ENCODE measurements at places on chromosomes 12 and 14. TPM values are rescaled to one million over a fixed set of nuclear protein-coding genes. Genes with fewer than 3 reads are reported as not detected.

KRT77 gene
- not detected for total RNA-seq

RPS6KA5 gene
- 11.9 TPM for total RNA-seq

KLRF1 gene
- total RNA-seq, result not detected

- H3K4me1 ChIP-seq, result peaks cover 2% of the 10 kb centered on the region
- H3K36me3 ChIP-seq, result no peaks in the 10 kb centered on the region
- no peak overlapping the region for H3K4me3 ChIP-seq
- H3K27me3 ChIP-seq, result no peaks in the 10 kb centered on the region
- no peak overlapping the region for H3K27ac ChIP-seq
- no peak for DNase-seq
Measured at GRCh38 chr12:42260518-42260917, 22.5 kb upstream of the YAF2 start.

GRCh38 chr14:89637581-89637980 is 220.5 kb upstream of the FOXN3 start:
- H3K4me1 ChIP-seq, result peaks cover 51% of the 10 kb centered on the region
- H3K4me3 ChIP-seq, result no peak overlapping the region
- no peak overlapping the region for H3K27ac ChIP-seq
- no peak for DNase-seq
- H3K27me3 ChIP-seq, result no peaks in the 10 kb centered on the region
- H3K36me3 ChIP-seq, result peaks cover 16% of the 10 kb centered on the region

GRCh38 chr12:19227190-19227879 is 97.8 kb downstream of the PLEKHA5 start:
- H3K4me3 ChIP-seq, result no peak overlapping the region
- DNase-seq, result no peak
- no peaks in the 10 kb centered on the region for H3K36me3 ChIP-seq
- H3K4me1 ChIP-seq, result no peaks in the 10 kb centered on the region
- no peak overlapping the region for H3K27ac ChIP-seq
- H3K27me3 ChIP-seq, result no peaks in the 10 kb centered on the region

DNA sequence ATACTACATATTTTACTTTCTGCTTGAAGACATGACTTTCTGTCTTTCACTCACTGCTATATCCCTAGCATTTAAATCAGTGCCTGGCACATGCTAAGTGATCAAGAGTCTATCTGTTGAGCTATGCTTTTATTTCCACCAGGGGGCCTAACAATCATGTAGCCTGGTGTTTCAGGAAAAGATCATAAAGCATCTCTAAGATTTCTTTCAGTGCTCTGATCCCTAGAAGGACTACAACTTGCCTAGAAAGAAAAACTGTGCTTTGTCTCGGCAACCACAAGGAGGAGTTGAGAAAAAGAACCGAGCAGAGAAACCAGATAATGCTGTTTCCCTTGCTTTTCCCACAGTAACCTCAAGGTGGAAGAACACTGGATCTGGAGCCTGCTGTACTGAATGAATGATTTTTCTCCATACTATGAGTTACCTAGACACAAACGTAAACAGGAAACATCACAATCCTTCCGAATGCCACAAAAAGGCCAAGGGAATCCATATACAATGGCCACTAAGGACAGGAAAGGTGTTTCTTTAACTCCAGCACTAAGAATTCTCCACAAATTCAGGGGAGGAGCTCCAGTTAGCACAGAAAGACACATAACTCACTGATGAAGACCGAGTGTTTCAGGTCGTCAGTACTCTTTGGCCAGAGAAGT is 1.2 kb downstream of the CRY1 start:
- DNase-seq, result peak; percentile 28
- peaks cover 8% of the 10 kb centered on the region for H3K36me3 ChIP-seq
- no peak overlapping the region for H3K27ac ChIP-seq
- peaks cover 3% of the 10 kb centered on the region for H3K27me3 ChIP-seq

DNA sequence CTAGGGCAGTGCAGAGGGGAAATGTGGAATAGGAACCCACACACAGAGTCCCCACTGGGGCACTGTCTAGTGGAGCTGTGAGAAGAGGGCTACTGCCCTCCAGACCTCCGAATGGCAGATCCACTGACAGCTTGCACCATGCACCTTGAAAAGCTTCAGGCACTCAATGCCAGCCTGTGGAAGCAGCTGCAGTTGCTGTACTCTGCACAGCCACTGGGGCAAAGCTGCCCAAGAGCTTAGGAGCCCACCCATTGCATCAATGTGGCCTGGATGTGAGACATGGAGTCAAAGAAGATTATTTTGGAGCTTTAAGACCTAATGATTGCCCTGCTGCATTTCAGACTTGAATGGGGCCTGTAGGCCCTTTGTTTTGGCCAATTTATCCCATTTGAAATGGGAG is 21.7 kb upstream of the CCDC88C start:
- no peak overlapping the region for H3K4me3 ChIP-seq
- H3K27me3 ChIP-seq, result no peaks in the 10 kb centered on the region
- no peak for DNase-seq
- H3K36me3 ChIP-seq, result no peaks in the 10 kb centered on the region

DNA sequence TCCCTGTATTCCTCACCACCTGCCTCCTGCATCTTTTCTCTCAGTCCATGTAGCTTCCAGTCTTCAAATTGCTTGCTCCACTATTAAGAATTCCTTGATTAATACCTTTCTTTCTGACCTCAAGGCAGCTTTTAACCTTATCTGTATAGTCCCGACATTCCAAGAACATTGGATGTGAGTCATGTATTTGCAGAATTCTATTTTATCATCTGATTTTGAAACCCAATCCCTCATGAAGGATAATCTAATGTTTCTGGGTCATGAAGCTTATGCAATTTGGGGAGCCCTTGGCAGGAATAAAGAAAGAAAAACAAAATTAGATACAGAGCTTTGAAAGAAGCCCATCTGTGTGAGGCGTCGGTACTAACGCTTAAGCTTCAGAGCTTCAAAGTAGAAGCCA is 63.4 kb upstream of the CCND2 start:
- DNase-seq, result no peak
- H3K4me1 ChIP-seq, result peaks cover 9% of the 10 kb centered on the region
- no peak overlapping the region for H3K27ac ChIP-seq
- no peak overlapping the region for H3K4me3 ChIP-seq

DNA sequence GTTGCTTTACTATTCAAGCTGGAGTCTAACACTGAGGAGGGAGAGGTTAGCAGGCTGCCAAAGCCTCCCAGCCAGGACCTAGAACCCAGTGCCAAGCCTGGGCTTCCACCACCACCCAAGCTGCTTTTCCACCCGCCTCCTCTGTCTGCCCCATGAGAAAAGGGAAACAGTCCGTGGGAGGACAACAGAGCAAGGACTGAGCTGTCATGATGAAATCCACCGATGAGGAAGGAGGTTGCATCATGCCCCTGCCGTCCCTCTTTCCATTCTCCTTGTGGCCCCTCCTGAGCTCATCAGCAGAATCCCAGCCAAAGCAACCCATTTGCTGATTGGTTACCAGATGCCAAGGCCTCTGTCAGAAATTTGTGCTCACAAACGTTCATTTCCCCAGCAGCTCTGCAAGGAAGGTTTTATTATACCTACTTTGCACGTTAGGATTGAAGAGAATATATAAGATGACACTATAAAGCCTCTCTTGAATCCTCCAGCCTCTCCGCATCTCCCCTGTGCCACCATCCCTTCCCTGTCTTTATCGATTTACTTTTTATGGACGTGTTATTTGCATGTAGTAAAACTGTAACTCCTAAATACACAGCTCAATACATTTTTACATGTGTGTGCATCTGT is 6.3 kb upstream of the SERPINA1 start:
- H3K36me3 ChIP-seq, result peaks cover 12% of the 10 kb centered on the region
- H3K4me3 ChIP-seq, result peak overlapping the region; percentile 1
- H3K27me3 ChIP-seq, result peaks cover 13% of the 10 kb centered on the region

DNA sequence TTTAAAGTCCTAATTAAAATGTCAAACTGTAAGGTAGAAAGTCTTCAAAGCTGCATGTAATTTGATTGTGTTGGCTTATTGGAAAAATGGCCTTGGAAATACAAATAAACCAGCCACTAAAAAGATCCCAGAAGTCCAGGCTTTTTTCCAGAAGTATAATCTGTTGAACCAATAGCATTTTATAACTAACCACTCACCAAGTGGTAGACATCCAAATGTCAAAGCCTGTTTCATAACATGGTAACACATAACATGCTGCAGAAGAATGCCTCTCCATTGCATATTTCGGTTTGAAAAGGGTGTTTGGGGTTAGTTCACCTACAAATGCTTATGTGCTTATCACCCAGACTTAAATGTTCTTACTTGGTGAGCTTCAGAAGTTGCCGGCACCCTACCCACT is 183.7 kb upstream of the DIO2 start:
- no peaks in the 10 kb centered on the region for H3K27me3 ChIP-seq
- no peaks in the 10 kb centered on the region for H3K4me1 ChIP-seq
- DNase-seq, result no peak
- no peak overlapping the region for H3K4me3 ChIP-seq
- H3K27ac ChIP-seq, result no peak overlapping the region

All from activated CD4-positive, alpha-beta T cell treated with anti-CD3 and anti-CD28 coated beads for 36 hours (primary cell).